Stimulated activated CD8-positive, alpha-beta memory T cell treated with anti-CD3 and anti-CD28 coated beads, Interleukin-2, amount 100 ng/mL, for 1 hour (primary cell): ENCODE measurements at places on chromosomes 7 and 10.

- DNase-seq: no peak
These were observed 39.5 kb downstream of the GSDME start for GRCh38 chr7:24717694-24718320.

DNA sequence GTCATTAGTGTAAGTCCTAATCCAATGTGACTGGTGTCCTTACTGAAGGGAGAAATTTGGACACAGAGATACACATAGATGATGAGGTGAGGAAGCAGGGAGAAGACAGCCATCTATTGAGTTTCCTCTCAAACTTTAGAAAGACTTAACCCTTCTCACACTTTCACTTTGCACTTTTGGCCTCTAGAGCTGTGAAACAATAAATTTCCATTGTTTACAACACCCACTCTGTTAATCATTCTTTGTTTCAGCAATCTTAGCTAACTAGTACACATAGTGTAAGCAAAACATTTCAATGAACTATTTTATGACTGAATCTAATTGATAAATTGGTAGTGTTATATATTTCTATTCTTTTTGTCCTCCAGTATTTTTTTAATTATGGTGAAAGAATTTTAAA lies 1092.8 kb upstream of the POT1 start:
- no peak for DNase-seq

DNA sequence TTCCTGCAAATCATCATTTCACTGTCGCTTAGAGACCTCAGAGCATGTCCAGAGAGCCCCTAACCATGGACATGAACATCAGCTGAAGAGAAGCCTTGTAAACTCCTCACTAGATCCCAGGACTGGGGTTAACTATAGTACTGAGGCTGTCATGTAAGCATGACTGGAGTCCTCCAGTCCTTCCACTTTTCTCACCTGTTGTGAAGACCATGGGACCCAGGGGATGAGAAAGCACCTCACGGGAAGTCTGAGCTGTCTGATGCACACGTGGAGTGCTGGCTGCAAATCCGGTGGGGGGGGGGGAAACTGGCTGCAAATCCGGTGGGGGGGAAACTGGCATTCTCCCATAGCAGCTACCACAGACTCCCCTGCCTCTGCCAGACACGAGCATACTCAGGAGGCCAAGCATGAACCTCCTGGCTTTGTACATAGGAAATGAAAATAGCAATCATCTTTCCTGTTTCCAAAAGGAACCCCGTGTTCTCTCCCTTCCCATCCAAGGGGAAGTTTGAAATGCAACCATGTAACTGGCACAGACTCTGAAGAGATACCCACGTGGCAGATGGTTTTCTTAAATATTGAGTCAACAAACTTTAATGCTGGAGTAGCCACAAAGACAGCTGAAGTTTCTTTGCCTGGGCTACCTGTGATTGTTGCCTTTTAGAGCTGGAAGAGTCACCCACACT lies 261.4 kb downstream of the ZMYND11 start:
- no peak for DNase-seq

GRCh38 chr7:29561271-29561670 lies 2.4 kb upstream of the PRR15 start:
- DNase-seq: no peak

- DNase-seq: no peak
These were observed 4.0 kb upstream of the PANK1 start for GRCh38 chr10:89649051-89649450.

DNA sequence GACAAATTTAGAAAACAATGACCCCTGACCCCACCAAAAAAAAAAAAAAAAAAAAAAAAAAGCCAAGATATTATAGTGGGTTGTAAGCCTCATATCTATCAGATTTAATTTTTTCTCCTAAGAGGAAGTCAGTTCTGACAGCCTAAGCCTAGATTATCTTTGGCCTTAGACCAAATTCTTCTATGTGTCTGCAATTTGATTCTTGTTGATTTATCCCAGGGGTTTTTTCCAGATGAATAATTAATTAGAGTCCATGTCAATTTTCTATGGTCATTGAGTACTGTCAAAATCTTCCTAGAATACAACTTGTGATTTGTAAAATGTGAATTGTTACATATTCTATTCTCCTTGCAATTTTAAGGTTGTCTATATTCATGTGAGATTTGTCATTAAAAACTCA lies 151.6 kb upstream of the CACNA2D1 start:
- DNase-seq: no peak

DNA sequence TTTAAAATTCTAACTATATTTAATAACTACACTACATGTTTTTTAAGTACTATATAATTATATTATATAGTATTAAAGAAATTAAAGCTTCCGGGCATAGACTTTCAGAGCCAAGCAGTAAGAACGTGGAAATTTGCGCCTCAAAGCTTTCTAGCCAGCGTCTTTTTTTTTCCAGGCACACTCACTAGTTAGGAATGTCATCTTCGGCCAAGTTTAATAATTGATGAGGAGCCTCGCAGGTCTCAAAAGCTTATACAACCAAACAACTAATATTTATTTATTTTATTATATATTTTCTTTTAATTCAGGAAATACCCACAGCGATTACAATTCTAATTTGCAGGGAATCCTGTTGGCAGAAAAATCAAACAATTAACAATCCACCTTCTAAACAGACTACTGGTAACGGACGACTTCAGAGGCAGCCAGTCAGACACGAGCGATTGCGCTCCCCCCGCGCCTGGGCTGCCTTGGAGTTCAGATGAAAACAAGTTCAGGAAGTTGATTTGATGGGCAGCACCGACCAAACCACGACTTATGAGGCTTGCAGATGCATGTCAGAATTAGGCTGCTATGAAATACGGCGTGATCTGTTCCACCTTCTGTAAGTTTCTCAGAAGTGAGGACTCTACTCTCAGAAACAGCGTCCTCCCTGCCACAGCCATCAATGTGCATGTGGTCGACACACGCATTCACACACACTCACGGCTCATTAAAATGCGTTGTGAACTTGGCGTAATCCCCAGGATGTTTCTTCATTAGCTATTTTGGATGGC lies 431.8 kb upstream of the MGMT start:
- DNase-seq: no peak

- DNase-seq: no peak
These were observed 88.6 kb downstream of the VWDE start for GRCh38 chr7:12315049-12315448.

DNA sequence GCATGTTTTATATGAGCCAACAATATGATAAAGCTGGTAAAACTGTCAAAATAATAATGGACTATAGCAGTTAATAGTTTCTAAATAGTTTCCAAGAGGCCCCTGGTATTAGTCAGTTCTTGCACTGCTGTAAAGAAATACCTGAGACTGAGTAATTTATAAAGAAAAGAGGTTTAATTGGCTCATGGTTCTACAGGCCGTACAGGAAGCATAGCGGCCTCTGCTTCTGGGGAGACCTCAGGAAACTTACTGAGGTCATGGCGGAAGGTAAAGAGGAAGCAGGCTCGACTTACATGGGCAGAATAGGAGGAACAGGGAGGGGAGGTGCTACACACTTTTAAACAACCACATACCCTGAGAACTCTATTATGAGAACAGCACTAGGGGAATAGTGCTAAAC lies 104.6 kb downstream of the PPP1R9A start:
- DNase-seq: no peak

- DNase-seq: no peak
These were observed 14.2 kb upstream of the SVIL start for GRCh38 chr10:29648983-29649268.

- no peak for DNase-seq
These were observed 1.3 kb upstream of the SLC29A3 start for GRCh38 chr10:71317739-71318138.

DNA sequence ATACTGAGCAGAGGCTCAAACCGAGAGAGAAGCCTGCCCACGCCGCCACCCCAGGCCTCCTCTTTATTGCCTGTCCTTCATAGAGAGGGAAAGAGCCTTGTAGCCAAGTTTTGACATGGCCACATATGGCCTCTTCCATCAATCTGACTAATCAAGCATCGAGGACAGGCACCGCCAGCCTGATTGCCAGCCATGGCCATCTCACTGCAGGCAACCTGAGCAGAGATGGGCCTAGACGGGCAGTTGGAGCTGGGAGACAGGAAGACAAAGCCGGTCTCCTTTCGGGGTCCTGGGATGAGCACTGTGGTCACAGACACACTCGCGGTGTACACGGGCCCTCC lies 67.2 kb downstream of the EBF3 start:
- DNase-seq: no peak

- no peak for DNase-seq
These were observed 55.5 kb upstream of the NCF1 start for GRCh38 chr7:74718336-74718735.

- DNase-seq: no peak
These were observed 674 bp upstream of the FRA10AC1 start for GRCh38 chr10:93703066-93703465.

- no peak for DNase-seq
These were observed 87.3 kb downstream of the FANK1 start for GRCh38 chr10:125983656-125984055.

GRCh38 chr10:10826125-10826524 lies 191.5 kb upstream of the CELF2 start:
- no peak for DNase-seq

GRCh38 chr7:79149831-79150230 lies 303.6 kb downstream of the MAGI2 start:
- no peak for DNase-seq

GRCh38 chr7:157121184-157121715 lies 17.5 kb upstream of the UBE3C start:
- no peak for DNase-seq

DNA sequence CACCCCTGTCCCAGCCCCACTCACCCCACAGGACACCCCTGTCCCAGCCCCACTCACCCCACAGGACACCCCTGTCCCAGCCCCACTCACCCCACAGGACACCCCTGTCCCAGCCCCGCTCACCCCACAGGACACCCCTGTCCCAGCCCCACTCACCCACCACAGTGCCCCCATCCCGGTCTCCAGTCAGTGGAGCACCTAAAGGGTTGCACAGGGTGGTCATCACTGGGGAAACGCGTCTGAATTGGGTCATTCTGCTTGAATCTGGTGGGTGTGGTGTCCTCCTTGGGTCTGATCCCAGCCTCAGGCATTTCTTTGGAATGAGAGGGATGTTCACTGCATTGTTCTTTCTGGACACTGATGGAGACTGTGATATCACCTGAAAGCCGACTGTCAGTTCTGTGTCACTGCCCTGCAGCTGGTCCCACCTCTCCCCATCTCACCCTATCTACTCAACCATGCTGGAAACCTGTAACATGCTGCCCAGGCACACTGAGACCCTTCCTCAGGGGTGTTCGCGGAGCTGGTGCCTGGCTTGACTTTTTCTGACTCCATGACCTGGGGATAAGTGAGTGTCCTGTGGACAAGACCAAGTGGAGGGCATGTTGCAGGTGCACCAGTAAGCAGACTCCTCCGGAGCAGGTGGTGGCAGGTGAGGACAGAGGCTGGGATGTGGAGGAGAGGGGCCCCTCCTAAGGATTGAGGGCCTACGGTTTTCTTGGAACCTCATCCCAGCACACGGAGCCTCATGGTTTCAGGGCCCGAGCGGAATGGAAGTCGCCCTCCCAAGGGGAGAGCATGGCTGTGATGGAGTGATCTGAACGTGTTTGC lies 262.5 kb upstream of the PPP2R2D start:
- no peak for DNase-seq

DNA sequence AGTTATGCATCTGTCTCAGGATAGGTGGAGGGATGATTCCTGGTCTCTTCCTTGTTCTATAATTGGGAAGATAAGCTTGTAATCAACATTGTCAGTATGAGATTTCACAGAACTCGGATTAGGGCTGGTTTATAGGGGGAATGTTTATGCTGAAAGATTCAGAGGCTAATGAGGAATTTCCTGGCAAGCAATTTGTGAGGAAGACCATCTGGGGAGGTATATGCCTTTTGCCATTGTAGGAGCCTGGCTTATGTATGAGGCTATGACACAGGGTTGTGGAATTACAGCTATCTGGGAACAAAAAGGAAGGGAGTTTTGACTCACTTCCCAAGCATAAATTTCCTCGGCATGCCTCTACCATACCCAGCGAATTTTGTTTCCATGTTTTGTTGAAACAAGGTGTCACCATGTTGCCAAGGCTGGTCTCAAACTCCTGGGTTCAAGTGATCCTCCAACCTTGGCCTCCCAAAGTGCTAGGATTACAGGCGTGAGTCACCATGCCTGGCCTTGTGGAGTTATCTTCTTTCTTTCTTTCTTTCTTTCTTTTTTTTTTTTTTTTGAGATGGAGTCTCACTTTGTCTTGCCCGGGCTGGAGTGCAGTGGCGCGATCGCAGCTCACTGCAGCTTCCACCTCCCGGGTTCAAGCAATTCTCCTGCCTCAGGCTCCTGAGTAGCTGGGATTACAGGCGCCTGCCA lies 1.6 kb upstream of the COPS6 start:
- no peak for DNase-seq

DNA sequence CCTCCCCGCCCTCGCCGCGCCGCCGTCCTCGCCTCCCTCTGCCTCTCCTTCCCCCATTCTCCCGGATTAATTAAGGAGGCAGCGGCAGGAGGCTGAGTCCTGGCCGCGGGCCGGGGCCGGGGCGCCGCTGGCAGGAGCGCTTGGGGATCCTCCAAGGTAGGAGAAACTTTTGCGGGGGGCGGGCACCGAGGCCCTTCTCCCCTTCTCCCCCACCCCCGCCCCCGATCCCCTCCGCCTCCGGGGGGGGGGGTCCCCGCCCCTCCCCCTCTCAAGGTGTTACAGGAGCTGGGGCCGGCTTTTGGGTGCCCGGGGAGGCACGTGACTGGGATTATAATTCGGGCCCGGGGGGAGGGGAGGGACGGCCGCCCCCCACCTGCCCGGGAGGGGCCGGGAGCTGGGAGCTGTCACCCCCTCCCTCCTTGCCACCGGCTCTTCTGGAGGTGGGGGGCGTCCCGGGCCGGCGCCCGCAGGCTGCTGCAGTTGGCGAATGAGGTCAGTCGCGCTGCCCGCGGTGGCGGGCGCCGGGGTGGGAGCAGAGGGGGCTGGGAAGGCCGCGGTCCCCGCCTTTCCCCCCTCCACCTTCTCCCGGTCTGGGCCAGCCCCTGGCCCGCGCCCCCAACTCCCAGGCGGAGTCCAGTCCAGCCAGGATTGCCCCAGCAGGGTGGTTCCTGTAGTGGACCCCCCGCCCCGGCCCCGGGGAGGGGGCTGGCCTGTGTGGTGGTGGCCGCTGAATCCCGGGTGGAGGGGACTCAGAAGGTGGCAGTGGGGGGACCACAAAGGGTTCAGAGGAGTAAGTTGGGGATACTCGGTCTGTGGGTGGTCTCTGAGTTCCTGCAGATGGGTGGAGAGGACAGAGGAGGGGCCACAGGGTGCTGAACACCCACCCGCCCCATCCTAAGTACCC lies 567 bp downstream of the GTF2IRD1 start:
- DNase-seq: no peak

- DNase-seq: no peak
These were observed 16.8 kb upstream of the KIF20B start for GRCh38 chr10:89684604-89685003.

DNA sequence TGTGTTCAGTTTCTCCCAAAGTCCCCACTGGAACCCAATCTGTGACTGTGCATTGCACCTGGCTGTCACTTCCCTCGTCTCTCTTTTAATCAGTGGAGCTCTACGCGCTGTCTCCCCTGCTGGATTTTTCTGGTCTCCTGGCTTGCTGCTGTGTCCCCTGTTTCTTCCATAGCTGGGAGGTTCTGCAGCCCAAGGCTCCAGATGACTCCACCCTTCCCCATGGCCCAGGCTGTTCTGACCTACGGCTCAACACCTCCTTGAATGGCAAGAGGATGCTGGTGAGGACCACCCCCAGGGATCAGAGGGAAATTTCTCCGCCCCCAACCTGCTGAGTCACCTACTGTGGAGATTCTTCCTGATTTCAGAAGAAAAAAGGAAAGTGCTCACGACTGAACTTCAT lies 961.4 kb upstream of the ZNF722 start:
- DNase-seq: no peak

GRCh38 chr7:137073571-137074325 lies 205.3 kb downstream of the CHRM2 start:
- DNase-seq: no peak

- no peak for DNase-seq
These were observed 5.8 kb upstream of the JAKMIP3 start for GRCh38 chr10:132059760-132060508.
